Cardiac septum (tissue), 1 donor: ENCODE measurements at places on chromosomes 6 and 20.
A peak's percentile ranks its signal among the peaks of the same experiment; 100 is the strongest.

DNA sequence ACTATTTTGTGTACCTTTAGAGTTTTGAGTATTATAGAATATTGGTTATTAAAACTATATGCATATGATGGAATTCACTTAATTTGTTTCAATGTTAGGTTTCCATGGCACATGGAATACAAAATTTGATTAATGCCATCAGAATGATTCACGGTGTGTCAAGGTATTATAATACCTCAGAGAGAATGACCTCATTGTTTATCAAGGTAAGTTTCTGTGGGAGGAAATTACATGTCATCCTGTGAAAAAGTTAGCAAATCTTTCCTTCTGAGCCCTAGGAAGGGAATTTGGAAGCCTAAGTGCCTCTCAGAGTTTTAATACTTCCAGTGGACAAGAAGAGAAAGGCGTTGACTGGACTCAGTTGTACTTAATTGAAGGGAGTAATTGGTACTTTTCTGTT, 40.8 kb downstream of the DNAH8 start:
- DNase-seq = no peak

DNA sequence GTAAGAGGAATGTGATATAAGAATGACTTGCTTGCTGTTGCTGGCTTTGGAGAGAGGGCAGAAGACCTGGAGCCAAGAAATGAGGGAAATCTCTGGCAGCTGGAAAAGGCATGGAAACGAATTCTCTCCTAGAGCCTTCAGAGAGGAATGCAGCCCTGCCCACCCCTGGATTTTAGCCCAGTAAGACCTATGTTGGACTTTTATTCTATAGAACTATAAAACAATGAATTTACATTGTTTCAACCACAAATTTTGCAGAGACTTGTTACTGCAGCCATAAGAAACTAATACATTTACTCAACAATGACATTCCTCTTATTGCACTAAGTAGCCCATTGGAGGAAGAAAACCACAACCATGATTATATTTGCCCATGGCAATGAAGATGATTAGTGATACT, 39.5 kb upstream of the PREP start:
- DNase-seq = no peak

DNA sequence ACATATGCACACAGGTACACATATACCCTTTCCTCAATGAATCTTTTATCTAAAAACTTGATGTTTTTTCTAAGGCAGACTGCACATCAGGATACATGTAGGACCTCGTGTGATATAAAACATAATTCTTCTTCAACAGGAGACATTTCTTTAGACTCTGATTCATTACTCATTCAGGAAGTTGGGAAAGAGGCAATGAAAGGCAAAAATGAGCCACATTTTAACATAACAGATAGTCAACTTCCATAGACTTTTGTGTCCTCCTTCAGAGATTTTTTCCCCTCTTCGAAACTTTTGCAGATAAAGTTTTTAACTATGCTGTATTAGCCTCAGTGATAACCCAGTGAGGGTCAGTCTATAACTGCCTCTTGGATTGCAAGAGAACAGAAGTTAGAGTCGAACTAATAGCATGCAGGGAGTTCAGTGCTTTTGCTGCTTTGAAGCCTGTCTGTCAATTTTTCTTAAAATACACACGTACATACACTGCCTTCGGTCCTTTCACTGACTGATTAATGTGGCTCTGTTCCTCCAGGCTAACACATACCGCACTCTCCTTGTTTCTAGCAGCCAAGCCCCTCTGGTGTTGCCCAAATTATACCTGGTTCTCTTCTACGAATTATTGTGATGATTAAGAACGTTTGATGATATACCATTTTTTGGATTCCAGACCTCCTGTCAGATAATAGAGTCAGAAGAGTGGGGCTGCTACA, 562.5 kb upstream of the MAP3K7 start:
- DNase-seq = no peak

- no peak for DNase-seq
Observed at GRCh38 chr20:1539816-1540419, 17.6 kb downstream of the SIRPD start.

GRCh38 chr20:51244466-51244865, 221.6 kb upstream of the KCNG1 start:
- DNase-seq = no peak

- DNase-seq = peak; percentile 90
Observed at GRCh38 chr6:31582230-31582643, at the start of gene LTB. Gene LTB (minus strand): TSS chr6:31582424. CDS start chr6:31582417, 7 bp downstream.

DNA sequence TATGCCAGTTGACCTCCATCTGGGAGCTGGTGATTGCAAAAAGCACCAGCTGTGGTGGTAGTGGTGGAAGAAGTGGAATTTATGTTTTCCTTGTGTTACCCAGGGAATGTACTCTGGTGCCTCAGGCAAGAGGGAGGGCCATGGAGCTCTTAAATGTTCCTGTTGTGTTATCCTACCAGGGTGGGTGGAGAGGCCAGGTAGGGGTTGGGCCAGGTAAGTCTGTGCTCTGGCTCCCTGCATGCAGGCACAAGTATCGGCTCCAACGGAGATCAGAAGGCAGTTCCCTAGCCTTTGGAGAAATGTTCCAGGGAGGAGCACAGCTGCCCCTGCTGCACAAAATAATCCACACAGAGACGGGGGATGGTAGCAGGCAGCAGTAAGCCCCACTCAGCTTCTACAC, 419.3 kb upstream of the EYS start:
- no peak for DNase-seq
